H1 (cell line): ENCODE measurements at places on chromosomes 7 and 10.

- H3K36me3 ChIP-seq: no peaks in the 10 kb centered on the region
- no peaks in the 10 kb centered on the region for H3K27me3 ChIP-seq
- H3K4me1 ChIP-seq: no peaks in the 10 kb centered on the region
- no peak overlapping the region for H3K27ac ChIP-seq
These were observed 47.0 kb upstream of the ELMO1 start for GRCh38 chr7:37495574-37496184.

- no peaks in the 10 kb centered on the region for H3K36me3 ChIP-seq
- no peaks in the 10 kb centered on the region for H3K27me3 ChIP-seq
- no peak overlapping the region for H3K4me3 ChIP-seq
- no peak overlapping the region for H3K27ac ChIP-seq
These were observed 66.8 kb downstream of the LRMDA start for GRCh38 chr10:75497997-75498883.

DNA sequence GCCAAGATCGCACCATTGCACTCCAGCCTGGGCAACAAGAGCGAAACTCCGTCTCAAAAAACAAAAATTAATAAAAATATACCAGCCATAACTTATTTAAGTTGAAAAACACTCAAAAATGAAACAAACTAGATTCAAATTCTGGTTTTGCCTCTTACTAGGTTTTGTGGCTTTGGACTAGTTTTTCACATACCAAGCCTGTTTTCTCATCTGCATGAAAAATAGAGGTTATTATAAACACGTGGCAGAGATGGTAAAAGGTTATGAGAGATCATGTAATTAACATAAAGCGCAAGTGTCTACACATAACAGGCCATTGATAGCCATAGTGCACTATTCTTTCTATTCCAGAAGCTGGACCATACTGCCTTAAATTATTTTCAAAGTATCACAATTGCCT is 35.5 kb upstream of the CABCOCO1 start:
- no peaks in the 10 kb centered on the region; the same call in 1 of the 2 replicates for H3K4me1 ChIP-seq
- H3K27ac ChIP-seq: no peak overlapping the region
- DNase-seq: no peak
- H3K36me3 ChIP-seq: no peaks in the 10 kb centered on the region

DNA sequence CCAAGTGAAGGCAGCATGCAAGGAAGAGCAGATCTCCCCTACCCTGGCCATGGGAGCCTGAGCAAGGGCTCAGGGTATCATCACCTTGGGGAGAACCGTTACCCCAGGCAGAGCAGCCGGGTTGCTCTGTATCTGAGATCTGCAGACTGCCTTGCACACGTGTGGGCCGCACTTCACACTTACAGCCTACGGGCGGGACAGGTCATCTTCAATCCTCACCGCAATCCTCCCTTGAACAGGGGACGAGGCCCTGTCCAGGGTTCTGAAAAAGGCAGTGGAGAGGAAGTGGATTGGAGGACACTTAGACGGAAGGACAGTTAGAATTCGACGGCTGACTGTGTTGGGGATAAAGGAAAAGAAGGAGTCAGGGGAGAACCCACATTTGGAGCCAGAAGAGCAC is 51.4 kb downstream of the NPS start:
- H3K4me3 ChIP-seq: no peak overlapping the region
- no peaks in the 10 kb centered on the region for H3K36me3 ChIP-seq
- H3K27ac ChIP-seq: no peak overlapping the region
- H3K4me1 ChIP-seq: no peaks in the 10 kb centered on the region
- peak; percentile 66 for DNase-seq

GRCh38 chr7:6393667-6394056 is 54.1 kb downstream of the DAGLB start:
- no peak overlapping the region for H3K27ac ChIP-seq
- no peak for DNase-seq
- H3K4me3 ChIP-seq: no peak overlapping the region
- peaks cover 46% of the 10 kb centered on the region for H3K36me3 ChIP-seq
- H3K27me3 ChIP-seq: no peaks in the 10 kb centered on the region

- H3K27ac ChIP-seq: no peak overlapping the region
- no peaks in the 10 kb centered on the region for H3K27me3 ChIP-seq
- no peaks in the 10 kb centered on the region for H3K36me3 ChIP-seq
- H3K4me1 ChIP-seq: no peaks in the 10 kb centered on the region
These were observed 103.5 kb downstream of the SRI start for GRCh38 chr7:88116235-88116795.

- no peaks in the 10 kb centered on the region for H3K4me1 ChIP-seq
- no peak overlapping the region for H3K27ac ChIP-seq
- no peak for DNase-seq
- no peaks in the 10 kb centered on the region for H3K36me3 ChIP-seq
- H3K4me3 ChIP-seq: no peak overlapping the region
- H3K27me3 ChIP-seq: no peaks in the 10 kb centered on the region
These were observed 26.1 kb downstream of the DYNC1I1 start for GRCh38 chr7:95798401-95798930.

DNA sequence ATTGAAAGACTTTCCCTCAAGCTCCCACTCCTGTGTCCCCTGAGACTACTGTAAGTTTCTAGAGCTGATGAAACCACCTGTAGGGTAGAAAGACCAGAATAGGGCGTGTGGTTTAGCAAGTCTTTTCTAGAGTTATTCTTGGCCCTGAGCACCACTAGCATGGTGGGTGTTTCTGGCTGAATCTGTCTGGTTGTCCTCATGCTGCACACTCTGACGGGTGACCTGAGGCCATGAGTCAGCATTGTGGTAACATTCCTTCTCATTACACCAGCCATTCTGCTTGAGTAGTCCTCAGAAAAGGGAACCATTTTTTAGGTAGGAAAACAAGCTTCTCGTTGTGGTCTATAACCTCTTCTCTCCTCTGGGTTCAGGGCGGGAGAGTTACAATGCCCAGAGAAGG is 250.3 kb downstream of the SNX13 start:
- no peaks in the 10 kb centered on the region for H3K4me1 ChIP-seq
- no peak overlapping the region for H3K27ac ChIP-seq
- no peak overlapping the region for H3K4me3 ChIP-seq
- H3K36me3 ChIP-seq: no peaks in the 10 kb centered on the region

DNA sequence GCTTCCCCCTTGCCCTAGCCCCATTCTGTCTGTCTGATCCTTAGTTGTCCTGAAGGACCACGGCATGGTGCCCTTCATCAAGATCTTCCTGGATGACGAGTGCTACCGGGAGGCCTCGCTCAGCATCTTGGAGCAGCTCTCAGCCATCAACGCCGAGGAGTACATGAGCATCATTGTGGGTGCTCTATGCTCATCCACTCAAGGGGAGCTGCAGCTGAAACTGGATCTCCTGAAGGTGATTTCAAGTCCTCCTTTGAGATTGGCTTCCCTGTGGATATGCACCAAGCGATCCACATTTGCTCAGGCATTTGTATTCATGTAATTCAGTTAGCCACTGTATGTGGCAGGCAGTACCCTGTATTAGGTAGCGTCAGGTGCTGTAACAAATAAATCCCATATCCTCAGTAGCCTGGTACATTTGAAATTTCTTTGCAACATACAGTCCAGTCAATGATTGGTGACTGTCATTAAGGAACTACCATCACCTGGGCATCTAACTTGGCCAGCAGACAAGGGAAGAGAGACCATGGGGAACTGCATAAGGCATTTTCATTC is 51.2 kb downstream of the WDFY4 start:
- peaks cover 3% of the 10 kb centered on the region; the same call in 1 of the 2 replicates for H3K4me1 ChIP-seq
- H3K4me3 ChIP-seq: no peak overlapping the region
- DNase-seq: no peak
- H3K36me3 ChIP-seq: no peaks in the 10 kb centered on the region
- no peak overlapping the region for H3K27ac ChIP-seq
- no peaks in the 10 kb centered on the region for H3K27me3 ChIP-seq

DNA sequence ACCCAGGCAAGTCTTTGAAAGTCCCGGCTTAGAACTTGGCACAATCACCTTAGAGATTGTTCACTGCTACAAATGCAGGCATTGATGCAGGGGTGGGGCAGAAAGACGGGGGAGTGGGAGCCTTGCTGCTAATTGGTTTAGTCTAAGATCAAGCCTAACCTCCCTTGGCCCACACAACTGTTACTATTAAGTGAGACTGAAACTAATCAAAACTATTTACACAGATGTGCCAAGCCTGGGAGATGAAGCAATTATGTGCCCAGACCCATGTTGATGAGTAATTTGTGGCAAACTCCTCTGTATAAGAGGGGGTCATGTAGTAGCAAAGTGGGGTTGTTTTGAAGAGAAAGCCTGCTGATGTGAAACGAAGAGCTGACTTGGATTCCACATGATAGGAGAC is 178.2 kb upstream of the ITGB1 start:
- H3K4me3 ChIP-seq: no peak overlapping the region
- no peaks in the 10 kb centered on the region for H3K27me3 ChIP-seq
- no peaks in the 10 kb centered on the region; the same call in 1 of the 2 replicates for H3K4me1 ChIP-seq
- H3K27ac ChIP-seq: no peak overlapping the region
- DNase-seq: no peak

- H3K4me3 ChIP-seq: no peak overlapping the region
- H3K27me3 ChIP-seq: no peaks in the 10 kb centered on the region
- no peaks in the 10 kb centered on the region for H3K36me3 ChIP-seq
- H3K4me1 ChIP-seq: no peaks in the 10 kb centered on the region
- no peak overlapping the region for H3K27ac ChIP-seq
- no peak for DNase-seq
These were observed 489.8 kb downstream of the RPS24 start for GRCh38 chr10:78523453-78523852.

DNA sequence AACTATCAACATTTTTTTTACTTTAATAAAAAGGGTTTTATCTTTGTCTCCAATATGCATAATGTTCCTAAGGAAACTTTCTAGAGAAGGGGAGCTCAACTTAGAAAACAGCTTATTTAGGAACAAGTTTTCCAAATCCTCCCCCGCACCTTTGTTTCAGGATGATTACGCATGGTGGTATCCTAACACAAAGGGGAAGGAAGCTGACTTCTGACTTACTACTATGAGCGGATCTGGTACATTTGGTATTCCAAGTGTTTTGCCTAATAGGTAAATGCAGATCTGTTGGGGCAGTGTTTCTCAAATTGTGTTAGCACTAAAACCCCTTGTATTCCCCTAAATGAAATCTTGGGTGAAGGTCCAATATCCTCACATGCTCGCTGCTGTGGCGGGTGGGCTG is 229.3 kb upstream of the KLF14 start:
- H3K4me1 ChIP-seq: no peaks in the 10 kb centered on the region
- no peaks in the 10 kb centered on the region for H3K27me3 ChIP-seq
- no peak for DNase-seq
- no peak overlapping the region for H3K4me3 ChIP-seq
- no peak overlapping the region for H3K27ac ChIP-seq
- no peaks in the 10 kb centered on the region for H3K36me3 ChIP-seq

DNA sequence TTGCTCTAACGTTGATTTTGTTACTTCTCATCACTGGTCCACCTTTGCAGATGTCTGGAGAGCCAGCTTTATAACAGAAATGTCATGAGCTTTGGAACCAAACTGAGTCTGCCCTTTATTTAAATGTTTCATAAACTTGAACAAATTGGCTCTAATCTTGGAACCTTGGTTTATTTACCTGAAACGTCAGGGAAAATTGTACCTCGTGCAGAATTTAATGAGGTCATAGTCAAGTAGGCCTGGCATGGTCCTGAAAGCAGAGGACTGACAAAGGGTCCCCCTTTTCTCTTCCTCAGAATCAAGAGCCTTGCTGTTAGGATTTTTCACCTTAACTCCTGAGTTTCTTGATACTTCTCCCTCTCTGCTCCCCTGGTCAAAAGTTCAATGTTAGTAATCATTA is 828.0 kb downstream of the GRID1 start:
- no peaks in the 10 kb centered on the region for H3K36me3 ChIP-seq
- DNase-seq: no peak
- no peaks in the 10 kb centered on the region for H3K4me1 ChIP-seq
- no peaks in the 10 kb centered on the region for H3K27me3 ChIP-seq

DNA sequence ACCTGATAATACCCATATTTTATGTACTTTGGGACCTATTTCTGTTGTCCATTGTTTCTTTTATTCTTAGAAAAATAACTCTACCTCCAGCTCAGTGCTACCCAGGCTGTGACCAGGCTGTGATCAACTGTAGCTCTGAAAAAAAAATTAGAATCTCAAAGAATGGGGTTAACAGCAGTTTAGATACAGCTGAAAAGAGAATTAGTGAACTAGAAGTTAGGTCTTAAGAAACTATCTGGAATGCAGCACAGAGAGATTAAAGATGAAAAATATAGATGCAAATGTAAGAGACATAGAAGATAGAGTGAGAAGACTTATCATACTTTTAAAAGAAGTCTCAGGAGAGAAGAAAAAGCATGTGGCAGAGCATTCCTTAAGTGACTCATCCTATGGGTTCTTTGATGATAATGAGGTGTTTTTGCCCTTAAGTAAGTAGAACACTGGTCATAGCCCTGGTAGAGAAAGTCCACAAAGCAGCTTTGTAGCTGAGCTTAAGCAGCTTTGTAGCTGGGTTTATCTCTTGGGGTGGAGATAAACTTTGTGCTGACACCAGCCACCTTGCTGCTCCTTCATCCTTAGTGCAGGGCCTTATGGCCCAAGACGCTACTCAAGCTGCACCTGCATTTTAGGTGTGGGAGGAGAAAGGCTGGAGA is 27.3 kb upstream of the SFRP5 start:
- H3K36me3 ChIP-seq: no peaks in the 10 kb centered on the region
- H3K4me3 ChIP-seq: no peak overlapping the region
- no peak overlapping the region for H3K27ac ChIP-seq
- H3K4me1 ChIP-seq: no peaks in the 10 kb centered on the region

- H3K36me3 ChIP-seq: no peaks in the 10 kb centered on the region
- no peaks in the 10 kb centered on the region for H3K27me3 ChIP-seq
- H3K4me1 ChIP-seq: peaks cover 7% of the 10 kb centered on the region; the same call in 1 of the 2 replicates
- H3K4me3 ChIP-seq: no peak overlapping the region
- DNase-seq: no peak
These were observed 54.6 kb downstream of the AFAP1L2 start for GRCh38 chr10:114349522-114350215.
